GM04504 (cell line): ENCODE measurements at places on chromosomes 12 and 14.

DNA sequence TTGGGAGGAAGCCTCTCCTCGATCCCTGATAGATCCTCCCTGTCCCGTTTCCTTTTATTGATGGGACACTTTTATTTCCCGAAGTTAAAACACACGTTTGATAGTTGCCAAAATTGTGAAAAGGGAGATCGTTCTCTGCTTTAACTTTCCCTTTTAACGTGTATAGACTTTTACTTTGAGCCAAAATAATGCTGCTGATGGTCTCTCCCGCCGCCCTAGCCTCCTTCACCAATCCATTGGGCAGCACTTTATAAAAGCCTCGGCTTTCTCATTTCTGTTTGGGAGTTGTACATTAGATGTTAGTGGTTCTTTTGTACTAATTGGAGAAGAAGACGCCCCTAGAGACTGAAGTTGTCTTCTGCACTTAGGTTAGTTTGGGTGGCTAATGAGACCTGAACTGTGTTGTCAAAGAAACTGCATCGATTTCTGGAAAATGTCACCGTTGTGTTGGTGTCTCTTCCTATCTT lies 1.4 kb downstream of the TMTC2 start:
- DNase-seq = no peak

DNA sequence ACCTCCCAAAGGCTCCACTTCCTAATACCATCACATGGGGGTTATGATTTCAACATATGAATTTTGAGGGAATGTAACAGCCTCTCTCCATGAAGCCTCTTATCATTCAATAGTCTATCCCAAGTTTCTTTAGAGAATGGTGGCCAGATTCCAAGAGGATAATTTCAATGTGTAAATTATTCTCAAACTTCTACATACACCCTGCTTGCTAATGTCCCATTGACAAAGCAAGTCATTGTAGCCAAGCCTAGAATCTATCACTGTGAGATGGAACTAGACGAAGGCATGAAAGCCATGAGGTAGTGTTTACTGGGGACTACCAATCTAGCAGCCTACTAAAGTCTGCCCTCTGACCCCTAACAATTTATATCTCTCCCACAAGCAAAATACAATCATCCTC lies 3.8 kb downstream of the INHBC start:
- DNase-seq = no peak

DNA sequence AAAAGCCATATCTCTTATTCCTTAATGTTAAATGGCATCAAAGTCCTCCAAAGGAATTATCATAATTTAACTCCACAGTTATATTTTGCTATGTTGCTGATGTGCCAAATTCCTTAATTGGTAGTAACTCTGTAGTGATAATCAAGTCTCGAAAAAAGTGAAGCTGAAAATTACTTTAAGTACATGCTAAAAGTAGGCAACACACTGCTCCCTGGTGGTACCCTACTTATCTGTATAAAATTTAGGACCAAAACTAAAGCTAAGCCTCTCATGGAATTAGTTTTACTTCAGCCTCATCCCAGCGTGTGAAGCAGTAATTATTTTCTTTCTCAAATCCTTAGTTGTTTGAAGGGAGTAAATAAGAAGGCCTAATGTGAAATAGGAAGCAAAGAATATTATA lies 132.8 kb downstream of the TTLL5 start:
- DNase-seq = no peak

GRCh38 chr14:88706425-88706824 lies 86.3 kb downstream of the EML5 start:
- no peak for DNase-seq

- no peak for DNase-seq
Measured at GRCh38 chr12:78229591-78230101, 399.0 kb downstream of the NAV3 start.

- DNase-seq = peak; percentile 33
Measured at GRCh38 chr14:51562816-51563215, 88.9 kb upstream of the FRMD6 start.

GRCh38 chr12:81949841-81950308 lies 190.7 kb upstream of the PPFIA2 start:
- DNase-seq = no peak

GRCh38 chr12:87667378-87667777 lies 361.8 kb downstream of the C12orf50 start:
- DNase-seq = no peak

- no peak for DNase-seq
Measured at GRCh38 chr14:92033906-92034687, 5.8 kb downstream of the TRIP11 start.

DNA sequence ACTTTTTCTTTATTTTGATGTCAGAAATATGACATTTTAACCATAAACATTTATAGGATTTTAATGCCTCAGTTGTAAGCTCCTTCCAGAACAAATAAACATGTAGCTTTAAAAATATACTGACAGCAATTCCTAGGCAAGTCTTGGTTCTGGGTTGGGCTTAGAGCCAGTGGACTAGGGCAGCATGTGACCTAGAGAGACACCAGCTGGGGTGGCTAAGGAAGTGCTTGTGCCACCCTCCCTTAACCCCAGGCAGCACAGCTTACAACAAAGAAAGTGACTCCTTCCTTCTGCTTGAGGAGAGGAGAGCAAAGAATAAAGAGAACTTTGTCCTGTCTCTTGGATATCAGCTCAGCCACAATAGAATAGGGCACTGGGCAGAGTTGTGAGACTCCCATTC lies 61.6 kb upstream of the KTN1 start:
- no peak for DNase-seq

DNA sequence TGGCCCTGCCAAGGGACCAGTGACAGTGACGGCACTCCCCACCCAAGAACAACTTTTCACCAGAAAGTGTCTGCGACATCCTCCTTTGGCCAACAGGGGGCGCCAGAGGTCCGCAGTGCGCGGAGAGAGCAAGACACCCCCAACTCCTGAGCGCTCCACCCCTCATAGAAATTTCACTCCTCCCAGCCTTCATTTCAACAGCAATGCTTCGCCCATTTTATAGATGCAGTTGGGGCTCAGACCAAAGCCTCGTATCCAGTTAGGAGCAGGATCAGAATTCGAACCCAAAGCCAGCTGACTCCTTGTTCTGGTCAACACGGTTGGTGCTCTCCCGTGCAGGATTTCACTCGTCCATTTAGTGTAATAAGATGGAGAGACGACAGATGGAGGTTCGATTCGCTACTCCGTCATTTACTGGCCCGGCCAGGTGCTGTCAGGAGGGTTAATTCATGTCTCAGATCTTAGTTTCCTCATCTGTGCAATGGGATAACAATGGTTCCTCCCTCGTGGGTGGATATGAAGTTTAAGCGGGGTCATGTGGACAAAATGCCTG lies 2.4 kb upstream of the POP5 start:
- peak; percentile 17 for DNase-seq
